Midbrain (tissue), 1 donor: ENCODE measurements at places on chromosomes 13 and 19.
A peak's percentile ranks its signal among the peaks of the same experiment; 100 is the strongest.

DNA sequence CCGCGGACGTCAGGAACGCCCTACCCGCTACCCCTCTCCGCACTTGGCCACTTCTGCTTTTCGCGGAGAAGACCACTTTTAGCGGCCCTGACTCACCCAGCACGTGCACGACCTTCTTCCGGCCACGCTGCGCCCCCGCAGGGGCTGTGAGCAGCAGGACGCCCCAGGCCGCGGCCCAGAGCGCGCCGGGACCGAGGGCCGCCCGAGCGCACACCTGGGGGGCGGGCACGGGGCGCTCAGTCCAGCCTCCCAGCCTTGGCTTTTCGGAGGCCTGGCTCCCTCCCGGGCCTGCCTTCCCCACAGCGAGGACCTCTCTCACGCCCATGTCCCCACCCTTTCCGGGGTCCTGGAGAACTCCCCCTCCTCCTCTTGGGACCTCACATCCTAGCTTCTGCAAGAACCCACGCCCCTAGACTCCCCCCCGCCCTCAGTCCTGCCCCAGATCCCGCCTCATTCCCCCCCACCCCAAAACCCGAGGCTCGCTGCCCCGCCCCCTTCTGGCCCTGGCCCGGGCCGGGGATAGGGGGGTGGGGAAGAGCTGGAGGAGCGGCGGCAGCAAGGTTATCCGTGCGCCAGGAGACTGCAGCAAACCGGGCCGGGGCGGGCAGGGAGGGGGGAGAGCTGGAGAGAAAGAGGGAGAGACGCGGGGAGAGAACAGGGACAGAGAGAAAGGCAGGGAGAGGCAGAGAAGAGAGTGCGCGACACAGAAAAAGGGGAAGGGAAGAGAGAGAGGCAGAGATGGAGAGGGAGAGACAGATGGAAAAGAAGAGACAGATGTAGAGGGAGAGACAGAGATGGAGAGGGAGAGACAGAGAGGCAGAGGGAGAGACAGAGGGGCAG is 11.5 kb downstream of the TM6SF2 start:
- DNase-seq, result no peak

GRCh38 chr13:52846567-52847321 is 1.7 kb downstream of the PCDH8 start:
- DNase-seq, result peak; percentile 75

GRCh38 chr19:10258080-10258710 is 6.2 kb downstream of the MRPL4 start:
- DNase-seq, result no peak

DNA sequence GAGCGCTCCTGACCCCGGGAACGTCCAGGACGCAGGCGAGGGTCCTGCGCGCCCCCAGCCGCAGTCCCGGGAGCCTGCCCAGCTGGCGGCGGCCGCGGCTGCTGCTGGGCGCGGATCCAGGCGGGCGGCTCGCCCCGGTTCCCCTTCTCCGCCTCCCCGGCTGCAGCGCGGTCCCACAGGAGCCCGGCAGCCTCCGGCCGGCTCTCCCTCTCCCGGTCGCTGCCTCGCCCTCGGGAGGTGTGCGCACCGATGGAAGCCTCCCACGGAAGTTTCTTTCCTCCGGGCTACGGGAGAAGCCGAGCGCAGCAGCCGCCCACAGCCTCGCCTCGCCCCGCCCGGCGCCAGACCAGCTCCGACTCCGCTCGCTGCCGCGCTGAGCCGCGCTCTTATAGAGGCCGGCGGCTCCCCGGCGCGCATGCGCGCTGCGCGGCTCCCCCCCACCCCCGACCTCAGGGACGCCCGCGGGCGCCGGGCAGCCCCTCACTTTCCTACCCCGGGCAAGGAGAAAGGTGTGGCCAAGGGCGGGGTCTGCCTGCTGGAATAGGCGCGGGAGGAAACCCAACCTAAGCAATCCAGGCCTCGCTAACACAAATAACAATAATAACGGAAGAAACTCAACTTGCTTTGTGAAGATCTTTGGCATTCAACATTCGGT is at the start of gene SHISA2:
TSS of gene SHISA2 (minus strand) at position 360 of the 655 bp plus-strand sequence. CDS start 1,041 bp downstream, outside the sequence.
- DNase-seq, result peak; percentile 59

DNA sequence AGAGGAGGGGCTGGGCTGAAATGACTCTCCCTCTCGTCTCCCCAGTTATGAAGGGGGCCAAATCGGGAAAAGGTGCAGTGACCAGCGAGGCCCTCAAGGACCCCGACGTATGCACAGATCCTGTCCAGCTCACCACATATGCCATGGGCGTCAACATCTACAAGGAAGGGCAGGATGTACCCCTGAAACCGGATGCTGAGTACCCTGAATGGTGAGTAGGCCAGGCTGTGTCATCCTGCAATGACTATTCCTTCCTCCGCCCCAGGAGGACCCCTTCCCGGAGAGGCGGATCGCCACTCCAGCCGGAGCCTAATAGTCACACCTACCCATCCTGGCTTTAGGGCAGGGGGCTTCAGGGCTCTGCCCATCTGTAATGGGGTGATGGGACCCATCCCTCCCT is 2.6 kb downstream of the MRPL54 start:
- DNase-seq, result no peak
